Neural cell (in vitro differentiated cells): ENCODE measurements at places on chromosomes 5 and 9. TPM values are rescaled to one million over a fixed set of nuclear protein-coding genes. Genes with fewer than 3 reads are reported as not detected.

Gene GPR150
- 0.22 TPM in 1 of 2 replicates, not detected in the other for polyA plus RNA-seq

Gene RAB3C
- 94.3 and 104 TPM in 2 replicates for polyA plus RNA-seq

Gene SLC1A3
- 1.9 and 3.5 TPM in 2 replicates for polyA plus RNA-seq

Gene SOHLH1
- not detected in 2 replicates for polyA plus RNA-seq

Gene NUDT12
- 22.8 and 24.9 TPM in 2 replicates for polyA plus RNA-seq

Gene IL33
- polyA plus RNA-seq, result not detected in 2 replicates

Gene SLC34A1
- not detected in 2 replicates for polyA plus RNA-seq

Gene IL3
- not detected in 2 replicates for polyA plus RNA-seq

Gene PDE6A
- not detected in 2 replicates for polyA plus RNA-seq

Gene GRM6
- not detected in 2 replicates for polyA plus RNA-seq

Gene FOXD4L5
- polyA plus RNA-seq, result 0.06 and 0.12 TPM in 2 replicates

Gene SLC27A6
- polyA plus RNA-seq, result 0.37 and 1.0 TPM in 2 replicates

Gene HDAC3
- polyA plus RNA-seq, result 115 and 138 TPM in 2 replicates

Gene SYNPO
- 0.14 TPM in 1 of 2 replicates, not detected in the other for polyA plus RNA-seq

Gene PDLIM7
- polyA plus RNA-seq, result 21.0 and 45.4 TPM in 2 replicates
